ENCODE measurements at places on chromosomes 3 and 15.

DNA sequence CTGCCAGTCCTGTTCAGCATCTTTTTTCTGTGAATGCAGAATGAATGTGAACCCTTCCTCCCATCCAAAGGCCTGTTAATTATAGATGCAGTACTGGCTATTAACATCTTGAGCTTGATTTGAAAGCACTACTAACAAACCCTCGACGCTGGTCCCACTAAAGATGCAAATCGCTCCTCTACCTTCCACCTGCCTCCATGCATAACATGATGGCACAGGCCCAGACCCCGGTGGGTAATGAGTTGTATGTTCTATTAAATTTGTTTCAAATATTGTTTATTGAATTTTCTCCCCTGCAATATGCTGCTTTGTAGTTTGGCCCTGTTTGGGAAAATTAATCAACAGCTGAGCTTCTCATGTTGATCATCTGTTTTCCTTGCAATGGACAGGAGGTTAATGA, 69.3 kb downstream of the RAB11A start:
- DNase-seq = no peak

- no peak for DNase-seq
These were observed 129.2 kb downstream of the CCNL1 start for GRCh38 chr3:157030712-157031111.

DNA sequence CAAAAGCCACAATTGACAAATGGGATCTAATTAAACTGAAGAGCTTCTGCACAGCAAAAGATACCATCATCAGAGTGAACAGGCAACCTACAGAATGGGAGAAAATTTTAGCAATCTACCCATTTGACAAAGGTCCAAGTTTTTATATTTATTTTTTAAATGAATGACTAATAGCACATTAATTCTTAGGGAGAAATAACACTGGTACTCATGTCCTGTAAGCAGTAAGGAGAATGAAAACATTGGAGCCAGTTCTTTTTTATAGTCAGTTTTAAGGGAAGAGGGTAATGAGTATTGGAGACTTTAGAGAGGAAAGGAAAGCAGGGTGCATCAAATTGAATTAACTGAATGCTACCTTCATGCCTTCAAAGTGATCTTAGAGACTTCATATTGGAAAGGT, 404.7 kb upstream of the TGFBR2 start:
- no peak for DNase-seq

DNA sequence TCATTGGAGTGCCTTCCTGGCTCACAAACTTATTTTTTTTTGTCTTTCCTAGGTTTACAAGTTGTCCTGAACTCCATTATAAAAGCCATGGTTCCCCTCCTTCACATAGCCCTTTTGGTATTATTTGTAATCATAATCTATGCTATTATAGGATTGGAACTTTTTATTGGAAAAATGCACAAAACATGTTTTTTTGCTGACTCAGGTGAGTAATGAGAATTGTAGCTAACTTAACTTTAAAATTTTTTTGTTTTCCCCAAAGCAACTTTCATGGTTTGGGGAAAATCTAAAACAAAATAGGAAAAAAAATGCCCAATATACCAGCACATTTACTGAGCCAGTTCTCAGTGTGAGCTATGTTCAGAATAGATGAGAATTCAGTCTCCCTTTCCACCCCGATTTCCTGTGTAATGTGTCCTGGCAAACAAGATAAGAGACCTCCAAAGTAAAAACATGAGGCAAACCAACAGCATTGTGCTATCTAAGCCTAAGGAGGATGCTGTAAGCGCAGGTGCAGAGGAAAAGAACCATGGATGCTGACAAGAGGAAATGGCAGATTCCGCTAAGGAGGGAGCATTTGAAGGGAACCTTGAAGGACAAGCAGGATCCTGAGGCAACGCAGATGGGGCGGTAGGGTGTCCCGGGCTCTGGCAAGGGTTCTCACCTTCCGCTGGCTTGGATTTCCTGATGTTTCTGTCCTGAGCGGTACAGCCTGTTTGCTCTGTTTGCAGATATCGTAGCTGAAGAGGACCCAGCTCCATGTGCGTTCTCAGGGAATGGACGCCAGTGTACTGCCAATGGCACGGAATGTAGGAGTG, 171.4 kb downstream of the CACNA1D start:
- DNase-seq = no peak

- DNase-seq = no peak
These were observed 48.3 kb downstream of the MITF start for GRCh38 chr3:69787436-69788168.

GRCh38 chr3:55189359-55189801, 261.5 kb upstream of the LRTM1 start:
- no peak for DNase-seq

- no peak for DNase-seq
These were observed 23.7 kb downstream of the RIOX2 start for GRCh38 chr3:97948351-97949109.

DNA sequence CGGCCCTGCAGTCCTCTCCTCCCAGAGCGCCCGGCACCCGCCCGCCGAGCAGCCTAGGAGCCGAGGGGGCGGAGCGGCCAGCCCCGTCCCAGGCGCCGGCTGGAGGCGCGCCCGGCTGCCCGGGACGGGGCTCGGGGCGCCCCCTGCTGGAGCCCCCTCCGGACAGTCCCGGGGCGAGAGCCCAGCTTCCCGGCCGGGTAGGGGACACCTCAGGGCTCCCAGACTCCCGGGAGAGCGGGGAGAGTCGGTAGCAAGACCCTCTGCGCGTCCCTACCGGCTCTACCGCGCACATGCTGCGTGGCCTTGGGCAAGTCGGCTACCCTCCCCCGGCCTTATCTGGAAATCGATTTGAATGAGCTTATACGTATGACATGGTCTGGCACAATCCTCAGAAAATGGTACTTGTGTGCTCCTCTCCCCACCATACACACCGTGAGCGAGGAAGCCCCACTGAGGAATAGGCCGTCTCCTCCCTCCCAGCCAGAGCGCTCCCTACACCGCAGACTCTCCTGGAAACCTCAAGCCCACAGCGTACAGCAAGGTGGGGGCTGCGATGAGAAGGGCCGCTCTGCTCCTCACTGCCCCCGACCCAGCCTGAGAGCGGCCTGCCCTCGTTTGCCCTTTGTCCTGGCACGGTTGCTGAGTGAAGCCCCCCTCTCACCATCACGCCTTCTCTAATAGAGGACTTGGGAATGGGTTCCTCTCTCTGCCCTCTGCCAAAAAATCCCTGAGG, at the start of gene DAPK2:
Gene DAPK2 (minus strand): TSS at position 65 of the 733 bp plus-strand sequence. CDS start 6,224 bp downstream, outside the sequence.
- peak; percentile 67 for DNase-seq

- no peak for DNase-seq
These were observed 52.7 kb downstream of the SETD5 start for GRCh38 chr3:9450126-9450525.

GRCh38 chr3:57331078-57331610, 38.7 kb upstream of the ASB14 start:
- DNase-seq = no peak

DNA sequence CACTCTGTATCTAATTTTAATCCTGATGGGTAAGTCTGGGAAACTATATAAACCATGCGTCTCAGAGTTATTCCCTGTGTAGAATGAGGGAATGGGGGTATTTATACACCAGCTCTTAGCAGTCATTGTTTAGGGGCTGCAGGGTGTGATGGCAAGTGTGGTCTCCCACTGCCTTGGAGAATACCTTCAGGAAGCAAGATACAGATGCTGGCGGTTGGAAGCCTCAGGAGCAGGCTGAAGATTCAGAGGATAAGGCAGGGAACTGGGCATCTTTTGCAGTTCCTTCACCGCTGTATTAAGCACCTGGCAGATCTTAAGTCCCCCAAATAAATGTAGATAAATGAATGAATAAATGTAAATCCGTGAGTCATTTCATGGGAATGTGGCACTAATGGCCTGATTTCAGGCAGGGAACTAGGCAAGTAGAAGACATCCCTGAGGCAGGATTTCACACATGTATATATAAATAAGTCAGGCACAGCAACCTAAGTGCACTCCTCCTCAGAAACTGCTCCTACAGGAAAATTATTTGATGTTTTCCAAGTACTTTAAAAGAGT, 209.2 kb upstream of the GADL1 start:
- DNase-seq = no peak

DNA sequence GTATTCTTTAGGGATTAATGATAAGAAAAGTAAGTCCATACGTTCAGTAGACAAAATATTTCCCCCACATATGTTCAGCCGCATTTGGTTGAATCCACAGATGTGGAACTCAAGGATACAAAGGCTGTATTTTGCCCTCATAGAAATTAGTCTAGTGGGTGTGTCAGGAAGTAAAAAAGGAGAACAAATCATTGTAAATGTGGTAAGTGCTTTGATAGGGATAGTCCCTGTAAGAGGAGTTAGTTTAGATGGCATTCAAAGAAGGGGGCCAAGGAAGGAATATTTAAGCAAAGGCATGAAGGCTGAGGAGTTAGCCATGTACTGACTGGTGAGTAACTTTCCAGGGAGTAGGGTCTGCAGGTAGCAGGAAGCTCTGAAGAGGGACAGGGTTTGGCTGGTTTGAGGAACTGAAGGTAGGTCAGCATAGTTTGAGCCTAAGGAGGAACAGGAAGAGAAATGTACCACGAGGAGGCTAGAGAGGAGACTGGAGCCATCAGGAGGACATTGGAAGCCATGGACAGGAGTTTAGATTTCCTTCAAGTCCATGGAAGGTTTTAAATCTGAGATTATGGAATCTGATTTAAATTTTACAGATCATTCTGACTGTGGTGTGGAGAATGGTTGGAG, 98.8 kb downstream of the MME start:
- no peak for DNase-seq

GRCh38 chr3:117128872-117129271, 419.3 kb downstream of the TUSC7 start:
- no peak for DNase-seq

DNA sequence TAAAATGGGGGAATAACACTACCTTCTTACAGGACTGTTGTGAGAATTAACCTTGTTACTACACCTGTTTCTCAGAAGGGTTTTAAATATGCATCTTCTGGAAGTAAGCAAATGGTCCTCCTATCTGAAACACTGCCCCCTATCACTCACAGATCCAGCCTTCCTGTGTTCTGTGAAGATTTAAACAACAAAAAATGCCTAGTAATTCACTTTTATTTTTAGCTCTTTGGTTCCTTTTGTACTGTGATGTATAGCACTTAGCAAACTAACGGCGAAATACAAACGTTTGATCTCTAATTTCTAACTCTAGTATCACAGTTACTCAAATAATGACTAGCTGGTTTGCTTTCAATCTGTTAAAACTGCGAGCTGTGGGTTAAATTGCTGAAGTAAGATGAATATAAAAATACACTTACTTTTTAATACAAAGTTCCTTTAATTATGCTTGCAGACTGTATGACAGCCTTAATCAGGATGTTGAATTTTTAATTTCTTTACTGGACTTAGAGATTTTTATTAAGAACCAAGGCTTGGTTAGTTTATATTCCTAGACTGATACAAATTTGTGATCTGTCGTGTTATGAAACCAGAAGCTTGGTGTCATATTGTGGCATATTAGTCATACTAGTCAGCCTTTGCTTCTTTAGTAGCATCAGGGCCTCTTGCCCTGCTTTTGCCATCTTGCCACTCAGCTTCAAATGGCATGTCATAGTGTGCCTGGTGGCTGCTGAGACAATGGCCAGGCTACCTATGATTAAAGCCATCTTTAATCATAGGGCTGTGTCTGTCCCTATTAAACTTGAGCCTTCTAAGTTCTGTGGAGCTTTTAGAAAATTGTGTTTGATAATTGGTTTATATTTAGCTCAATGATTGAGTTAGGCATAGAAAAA, 9.2 kb downstream of the EIF3J start:
- no peak for DNase-seq

DNA sequence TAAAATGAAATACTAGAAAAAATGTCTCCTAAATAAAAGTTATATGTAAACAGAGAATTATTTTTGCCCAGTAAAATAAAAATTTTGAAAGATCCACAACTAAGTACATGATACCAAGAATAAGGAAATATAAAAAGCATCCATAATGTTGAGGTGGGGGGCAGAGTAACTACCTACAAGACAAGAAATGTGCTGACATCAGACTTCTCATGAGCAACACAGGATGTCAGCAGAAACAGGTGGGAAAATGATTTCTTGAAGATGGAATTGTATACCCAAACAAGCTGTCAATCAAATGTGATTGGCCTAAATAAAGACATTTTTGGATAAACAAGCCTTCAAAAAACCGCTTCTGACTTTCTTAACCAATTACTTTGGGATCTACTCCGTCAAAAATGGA, 143.9 kb upstream of the LIPC start:
- DNase-seq = no peak

- DNase-seq = no peak
These were observed 5.9 kb upstream of the CD47 start for GRCh38 chr3:108096532-108097321.

DNA sequence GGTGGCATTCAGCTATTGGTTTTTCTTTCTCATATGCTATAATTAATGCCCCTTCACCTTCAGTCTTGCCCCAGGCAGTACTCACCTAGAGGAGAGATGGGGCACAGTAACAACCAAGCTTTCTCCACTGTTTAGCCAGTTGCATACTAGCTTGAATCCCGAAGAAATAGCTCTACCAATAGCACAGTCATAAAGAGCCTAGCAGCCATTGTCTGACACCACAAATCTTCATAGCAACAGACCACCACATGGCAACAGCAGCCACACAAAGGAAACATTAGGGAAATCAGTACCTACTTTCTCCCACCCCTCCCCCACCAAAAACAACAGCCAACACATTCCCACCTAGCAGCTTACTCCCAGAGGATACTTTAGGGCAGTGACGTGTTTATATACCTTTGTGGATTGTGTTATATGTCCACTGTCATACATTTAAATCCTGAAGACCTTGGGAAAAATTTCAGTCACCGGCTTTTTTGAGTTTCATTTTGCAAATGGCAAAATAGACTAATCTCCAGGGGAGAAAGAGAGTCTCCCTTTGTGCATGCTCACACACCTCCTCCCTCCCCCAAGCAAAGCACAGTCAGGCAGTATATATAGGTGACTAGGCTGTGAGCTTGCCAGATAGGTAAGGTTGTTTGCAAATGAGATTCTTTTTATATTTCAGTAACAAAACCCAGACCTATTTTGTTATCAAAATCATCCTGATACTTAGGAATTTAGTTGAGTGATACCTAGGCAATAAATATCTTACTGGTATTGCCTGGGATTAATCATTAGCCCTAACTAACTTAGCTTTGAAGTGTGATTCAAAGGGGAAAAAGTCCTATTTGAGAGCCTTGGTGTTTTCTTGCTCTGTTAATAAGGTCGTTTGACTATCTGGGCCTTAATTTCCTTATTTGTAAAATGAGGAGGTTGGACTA, 140.6 kb downstream of the RBPMS2 start:
- no peak for DNase-seq

GRCh38 chr3:57999417-58000115, 8.7 kb upstream of the FLNB start:
- DNase-seq = no peak

All from CD8-positive, alpha-beta T cell (primary cell).